ENCODE measurements at places on chromosomes 4 and X. TPM values are rescaled to one million over a fixed set of nuclear protein-coding genes. Genes with fewer than 3 reads are reported as not detected.

The L1CAM gene
- 925 TPM for total RNA-seq

The CSAG2 gene
- not detected for total RNA-seq

The NPY2R gene
- not detected for total RNA-seq

The MAP7D2 gene
- total RNA-seq: 3.0 TPM

DNA sequence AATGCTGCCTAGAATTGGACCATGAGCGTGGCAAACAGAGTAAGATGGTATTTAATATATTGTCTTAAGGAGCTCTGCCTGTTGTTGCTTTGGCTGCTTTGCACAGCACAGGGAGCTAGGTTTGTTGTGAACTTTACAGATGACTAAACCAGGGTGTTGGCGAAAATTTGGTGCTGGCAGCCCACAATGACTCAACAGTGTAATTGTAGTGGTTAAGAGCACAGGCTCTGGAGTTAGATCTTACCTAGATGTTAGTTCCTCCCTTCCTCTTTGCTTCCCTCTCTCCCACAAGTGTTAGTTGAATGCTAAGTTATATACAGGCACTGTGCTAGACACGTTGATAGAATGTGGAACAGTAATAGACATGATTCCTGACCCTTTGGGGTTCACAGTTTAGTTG lies 128.9 kb upstream of the TRPC5 start:
- no peaks in the 10 kb centered on the region for H3K36me3 ChIP-seq
- H3K27ac ChIP-seq: no peak overlapping the region
- DNase-seq: no peak
- H3K27me3 ChIP-seq: no peaks in the 10 kb centered on the region

GRCh38 chrX:123093792-123094191 lies 90.3 kb upstream of the GRIA3 start:
- H3K4me1 ChIP-seq: no peaks in the 10 kb centered on the region
- no peak for DNase-seq
- no peaks in the 10 kb centered on the region for H3K27me3 ChIP-seq
- H3K4me3 ChIP-seq: no peak overlapping the region
- H3K36me3 ChIP-seq: no peaks in the 10 kb centered on the region

DNA sequence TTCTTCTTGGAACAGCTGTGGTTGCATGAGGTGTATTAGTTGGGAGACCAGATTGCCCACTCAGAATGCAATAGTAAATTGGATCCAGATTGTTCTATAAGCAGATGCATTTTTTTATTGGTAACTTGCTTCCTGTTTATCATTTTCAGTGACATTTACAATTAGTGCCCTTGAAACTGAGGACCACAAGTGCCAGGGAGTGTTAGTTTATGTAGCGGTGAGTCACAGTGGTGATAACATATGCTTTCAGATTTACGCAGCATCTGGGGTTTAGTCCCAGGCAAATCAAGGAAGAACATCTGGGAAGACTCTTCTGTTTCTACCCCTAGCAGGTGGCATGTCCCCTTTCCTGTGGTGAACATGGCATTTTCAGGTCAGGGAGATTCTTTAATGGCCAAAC lies 24.1 kb downstream of the FRMPD4 start:
- H3K4me3 ChIP-seq: no peak overlapping the region
- DNase-seq: no peak
- no peak overlapping the region for H3K27ac ChIP-seq
- H3K36me3 ChIP-seq: no peaks in the 10 kb centered on the region

- H3K4me3 ChIP-seq: no peak overlapping the region
- H3K36me3 ChIP-seq: no peaks in the 10 kb centered on the region
- DNase-seq: no peak
- H3K27ac ChIP-seq: no peak overlapping the region
- no peaks in the 10 kb centered on the region for H3K27me3 ChIP-seq
- no peaks in the 10 kb centered on the region for H3K4me1 ChIP-seq
These were observed 336.2 kb downstream of the MID1IP1 start for GRCh38 chrX:39137363-39137954.

- H3K27ac ChIP-seq: no peak overlapping the region
- H3K4me1 ChIP-seq: no peaks in the 10 kb centered on the region
- no peaks in the 10 kb centered on the region for H3K36me3 ChIP-seq
- no peak for DNase-seq
These were observed 3.0 kb upstream of the NPY1R start for GRCh38 chr4:163335384-163335783.

DNA sequence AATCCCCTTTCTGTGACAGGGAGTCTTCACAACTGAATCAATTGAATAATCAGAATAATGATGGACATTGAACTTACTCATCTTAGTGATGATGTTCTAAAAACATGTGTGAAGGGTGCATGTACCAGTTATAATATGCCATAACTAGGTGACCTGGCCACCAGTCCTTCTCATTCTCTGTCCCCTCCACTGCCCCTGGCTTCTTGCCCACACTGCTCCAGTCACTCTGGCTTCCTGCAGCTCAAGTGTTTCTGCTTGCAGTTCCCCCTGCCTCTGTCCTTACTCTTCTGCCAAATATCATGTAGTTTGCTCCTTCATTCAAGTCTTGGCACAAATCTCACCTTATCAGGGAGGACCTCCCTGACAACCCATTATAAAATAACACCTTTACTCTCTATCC lies 168.1 kb upstream of the SLC7A11 start:
- H3K4me1 ChIP-seq: peaks cover 13% of the 10 kb centered on the region
- H3K27ac ChIP-seq: no peak overlapping the region
- H3K36me3 ChIP-seq: no peaks in the 10 kb centered on the region
- H3K27me3 ChIP-seq: no peaks in the 10 kb centered on the region

DNA sequence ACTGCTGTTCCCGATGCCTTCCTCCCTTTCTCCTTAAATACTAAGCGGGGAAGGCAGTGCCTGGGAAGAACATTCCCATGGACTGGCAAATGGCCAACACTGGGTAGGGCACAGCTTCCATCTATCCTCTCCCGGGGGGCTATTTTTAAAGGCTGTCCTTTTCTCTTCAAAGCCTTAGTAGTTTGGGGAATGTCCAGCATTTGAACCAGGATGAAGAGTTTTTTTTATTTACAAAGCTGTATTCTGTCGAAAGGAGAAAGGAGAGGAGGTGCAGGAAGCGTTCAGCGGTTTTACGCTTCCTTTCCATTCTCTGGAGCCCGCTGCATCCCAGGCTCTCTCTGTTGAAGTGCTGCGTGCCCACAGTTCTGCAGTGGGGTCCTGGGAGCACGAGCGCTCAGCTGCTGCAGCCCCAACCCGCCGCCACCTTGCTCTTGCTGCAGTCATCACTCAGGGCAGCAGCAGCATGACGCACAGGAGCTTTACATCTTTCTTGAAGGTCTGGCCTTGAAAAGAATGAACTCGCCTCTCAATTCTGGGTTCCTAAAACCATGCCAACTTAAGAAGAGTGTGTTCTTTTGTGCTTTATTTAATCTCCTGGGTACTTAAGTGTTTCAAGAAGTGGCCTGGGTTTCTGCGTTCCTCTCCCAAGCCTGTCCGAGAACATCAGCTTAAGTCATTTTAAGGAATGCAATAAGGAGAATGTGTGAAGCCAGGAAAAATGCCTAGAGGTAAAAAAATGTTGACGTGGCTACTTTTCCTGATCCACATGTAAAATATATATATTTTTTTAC lies 427.2 kb downstream of the MAPK10 start:
- H3K27ac ChIP-seq: no peak overlapping the region
- no peak for DNase-seq
- no peaks in the 10 kb centered on the region for H3K36me3 ChIP-seq
- H3K27me3 ChIP-seq: no peaks in the 10 kb centered on the region
- no peak overlapping the region for H3K4me3 ChIP-seq
- peaks cover 11% of the 10 kb centered on the region for H3K4me1 ChIP-seq

- DNase-seq: no peak
- H3K4me1 ChIP-seq: no peaks in the 10 kb centered on the region
- H3K4me3 ChIP-seq: no peak overlapping the region
These were observed 26.0 kb downstream of the AFM start for GRCh38 chr4:73507541-73507940.

- H3K27ac ChIP-seq: peak overlapping the region; percentile 86
- H3K4me3 ChIP-seq: no peak overlapping the region
- no peak for DNase-seq
- H3K27me3 ChIP-seq: peaks cover 6% of the 10 kb centered on the region
- H3K4me1 ChIP-seq: peaks cover 28% of the 10 kb centered on the region
These were observed 4.8 kb downstream of the ATP2B3 start for GRCh38 chrX:153522259-153522658.

DNA sequence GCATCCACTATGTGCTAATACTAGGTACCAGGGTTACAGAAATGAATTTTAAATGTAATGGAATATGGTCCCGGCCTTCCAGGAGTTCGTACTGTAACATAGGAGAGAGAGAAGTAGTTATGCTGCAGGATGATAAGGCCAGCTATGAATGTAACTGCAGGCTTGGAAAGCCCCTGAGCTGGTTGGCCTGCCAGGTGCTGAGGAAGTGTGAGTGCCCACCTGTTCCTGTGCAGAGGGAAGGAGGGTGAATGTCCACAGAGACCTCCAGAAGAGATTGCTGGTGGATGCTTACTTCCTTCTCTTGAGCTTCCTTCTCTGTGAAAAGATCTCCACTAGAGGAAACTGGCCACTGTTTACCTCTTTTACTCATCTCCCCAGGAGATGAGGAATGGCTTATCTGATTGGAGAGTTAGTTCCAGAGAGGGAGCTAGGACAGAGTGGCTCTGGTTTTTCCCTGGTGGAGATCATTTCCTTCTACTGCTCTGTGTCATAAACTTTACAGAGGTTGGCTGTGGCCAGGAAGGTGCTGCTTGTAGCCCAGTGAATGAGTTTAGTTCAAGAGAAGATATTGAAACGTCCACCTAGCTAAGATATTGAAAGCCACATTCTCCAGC lies 114.0 kb upstream of the LNX1 start:
- H3K36me3 ChIP-seq: no peaks in the 10 kb centered on the region
- no peak for DNase-seq
- no peak overlapping the region for H3K27ac ChIP-seq
- peaks cover 2% of the 10 kb centered on the region for H3K27me3 ChIP-seq
- peaks cover 7% of the 10 kb centered on the region for H3K4me1 ChIP-seq

DNA sequence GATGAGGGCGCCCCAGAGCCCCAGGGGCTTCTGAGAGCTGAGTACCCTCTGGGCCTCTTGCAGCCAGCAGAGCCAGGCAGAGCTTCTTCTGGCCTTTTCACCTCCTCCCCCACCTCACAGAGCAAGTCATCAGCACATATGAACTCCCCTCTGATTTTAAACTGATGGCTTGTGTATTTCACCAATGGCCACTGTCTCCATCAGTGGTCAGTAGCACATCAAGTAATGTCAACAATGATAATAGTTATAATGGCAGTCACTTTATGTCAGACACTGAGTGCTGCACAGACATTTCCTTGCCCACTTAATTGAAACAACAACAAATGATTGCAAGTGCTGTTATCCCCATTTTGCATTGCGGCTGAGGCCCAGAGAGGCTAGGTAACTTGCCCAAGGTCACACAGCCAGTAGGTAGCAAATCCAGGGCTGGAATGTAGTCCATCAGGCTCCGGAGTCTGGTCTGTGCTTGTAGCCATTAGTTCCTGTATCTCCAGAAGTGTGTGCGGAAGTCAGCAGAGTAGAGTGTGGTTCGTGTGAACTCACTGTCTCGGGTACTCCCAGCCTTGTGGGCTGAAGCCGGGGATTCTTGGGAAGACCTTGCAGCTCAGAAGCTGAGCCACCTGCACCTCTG lies 3.0 kb downstream of the ATP2B3 start:
- H3K4me1 ChIP-seq: peaks cover 27% of the 10 kb centered on the region
- peaks cover 10% of the 10 kb centered on the region for H3K27me3 ChIP-seq
- H3K27ac ChIP-seq: no peak overlapping the region
- no peaks in the 10 kb centered on the region for H3K36me3 ChIP-seq
- DNase-seq: no peak

DNA sequence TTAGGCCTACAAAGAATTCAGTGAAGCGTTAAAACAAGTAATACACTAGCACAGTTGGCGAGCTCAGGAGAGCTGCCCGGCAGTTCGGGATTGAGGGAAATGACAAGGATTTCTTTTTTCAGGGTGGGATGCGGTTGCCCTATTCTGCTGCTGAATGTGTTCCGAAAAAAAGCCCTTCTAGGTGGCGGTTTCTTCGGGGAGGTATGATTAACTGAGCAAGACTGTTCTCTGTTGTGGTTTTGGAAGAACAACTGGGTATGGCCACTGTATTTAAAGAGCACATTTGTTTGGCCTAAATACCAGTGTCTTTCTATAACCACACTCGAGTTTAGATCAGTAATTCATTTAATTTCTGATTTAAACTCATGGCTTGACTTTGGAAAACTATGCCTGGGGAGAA lies 459.7 kb upstream of the FAT1 start:
- H3K4me1 ChIP-seq: peaks cover 38% of the 10 kb centered on the region
- H3K36me3 ChIP-seq: no peaks in the 10 kb centered on the region
- DNase-seq: no peak
- no peak overlapping the region for H3K4me3 ChIP-seq
- H3K27ac ChIP-seq: no peak overlapping the region
- H3K27me3 ChIP-seq: peaks cover 6% of the 10 kb centered on the region

GRCh38 chr4:31383767-31384166 lies 663.6 kb downstream of the PCDH7 start:
- no peaks in the 10 kb centered on the region for H3K4me1 ChIP-seq
- no peak for DNase-seq
- H3K4me3 ChIP-seq: no peak overlapping the region
- no peak overlapping the region for H3K27ac ChIP-seq

GRCh38 chr4:113849771-113850170 lies 88.2 kb upstream of the CAMK2D start:
- no peaks in the 10 kb centered on the region for H3K36me3 ChIP-seq
- H3K27ac ChIP-seq: no peak overlapping the region
- H3K4me1 ChIP-seq: no peaks in the 10 kb centered on the region
- H3K27me3 ChIP-seq: no peaks in the 10 kb centered on the region

Measured in glutamatergic neuron (in vitro differentiated cells).